ENCODE measurements at places on chromosomes 1 and 21.

GRCh38 chr1:17292299-17293160 lies 15.5 kb upstream of the PADI4 start:
- DNase-seq, result no peak

DNA sequence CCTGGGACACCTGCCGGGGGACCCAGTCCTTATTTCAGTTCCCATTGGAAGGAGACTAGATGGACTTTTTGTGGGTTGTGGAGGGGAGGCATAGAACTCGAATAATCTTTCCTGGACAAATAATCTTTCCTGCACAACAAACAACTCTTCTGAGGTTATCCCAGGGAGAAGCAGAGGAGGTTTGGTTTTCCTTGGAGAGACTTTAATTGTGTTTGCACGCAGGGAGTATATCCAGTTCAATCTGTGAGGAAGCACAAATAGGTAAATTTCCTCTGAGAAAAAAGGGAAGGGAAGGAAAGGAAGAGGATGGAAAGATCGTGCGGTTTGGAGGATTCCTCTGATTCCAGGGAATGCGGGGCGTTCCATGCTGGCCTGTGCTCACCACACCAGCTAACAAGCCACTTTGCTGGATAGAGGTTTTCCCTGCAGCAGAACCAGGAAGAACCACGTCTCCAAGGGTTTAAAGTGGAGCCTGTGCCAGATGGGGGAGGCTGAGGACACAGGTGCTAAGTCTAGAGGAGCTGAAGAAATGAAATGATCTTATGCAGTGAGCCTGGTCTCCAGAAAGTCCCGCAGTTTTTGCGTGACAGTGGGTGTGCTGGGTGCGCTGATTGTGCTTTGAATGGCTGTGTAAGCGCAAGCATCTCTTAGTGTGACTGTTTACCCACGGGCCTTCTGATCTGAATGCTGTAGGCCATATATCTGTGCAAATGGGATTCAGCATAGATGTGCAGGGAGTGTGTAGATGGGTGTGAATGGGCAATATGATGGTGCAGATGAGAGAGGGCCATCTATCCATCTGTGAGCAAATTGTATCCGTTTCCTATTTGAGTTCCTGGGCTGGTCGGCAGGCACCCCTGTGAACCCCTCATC lies 7.6 kb downstream of the PAX7 start:
- DNase-seq, result no peak

GRCh38 chr1:81670286-81670685 lies 130.4 kb upstream of the ADGRL2 start:
- peak; percentile 98 for DNase-seq

- DNase-seq, result no peak
These were observed 7.3 kb upstream of the DHCR24 start for GRCh38 chr1:54894271-54894670.

- no peak for DNase-seq
These were observed 12.1 kb upstream of the HMCN1 start for GRCh38 chr1:185722098-185722497.

DNA sequence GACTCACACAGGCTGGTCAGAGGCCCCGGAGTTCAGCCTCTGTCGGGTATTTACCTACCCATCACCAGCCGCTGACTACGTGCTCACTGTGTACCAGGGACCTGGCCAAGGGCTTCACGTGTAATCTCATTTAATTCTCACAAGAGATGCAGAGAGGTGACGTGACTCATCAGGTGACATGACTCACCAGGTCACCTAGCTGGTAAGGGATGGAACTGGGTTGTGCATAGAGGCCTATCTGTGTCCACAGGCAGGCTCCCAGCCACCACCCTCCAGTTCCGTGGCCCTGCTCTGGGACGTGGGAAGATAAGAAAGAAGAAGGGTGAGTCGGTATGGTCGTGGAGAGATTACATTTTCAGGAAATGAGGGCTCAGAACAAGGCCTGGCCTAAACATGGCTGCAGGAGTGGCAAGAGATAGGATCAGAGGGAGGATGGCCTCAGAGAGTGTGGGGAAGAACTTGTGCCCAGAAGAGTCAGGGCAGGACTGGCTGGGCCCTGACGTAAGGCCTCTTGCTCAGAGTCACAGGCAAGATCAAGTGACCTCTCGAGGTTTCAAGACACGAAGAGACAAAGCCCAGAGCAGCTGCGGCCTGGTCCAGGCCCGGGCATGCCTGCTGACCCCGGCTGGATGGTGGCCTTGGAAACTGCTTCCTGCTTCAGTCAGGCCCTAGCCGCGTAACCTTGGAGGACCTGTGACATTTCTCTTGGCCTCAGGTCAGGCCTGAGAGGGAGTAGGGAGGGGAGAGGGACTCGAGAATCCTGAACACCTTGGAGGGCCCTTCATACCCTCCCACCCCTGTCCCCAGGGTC lies 52.7 kb upstream of the WASF2 start:
- peak; percentile 17 for DNase-seq

GRCh38 chr1:116386042-116386441 lies 13.0 kb downstream of the ATP1A1 start:
- DNase-seq, result no peak

DNA sequence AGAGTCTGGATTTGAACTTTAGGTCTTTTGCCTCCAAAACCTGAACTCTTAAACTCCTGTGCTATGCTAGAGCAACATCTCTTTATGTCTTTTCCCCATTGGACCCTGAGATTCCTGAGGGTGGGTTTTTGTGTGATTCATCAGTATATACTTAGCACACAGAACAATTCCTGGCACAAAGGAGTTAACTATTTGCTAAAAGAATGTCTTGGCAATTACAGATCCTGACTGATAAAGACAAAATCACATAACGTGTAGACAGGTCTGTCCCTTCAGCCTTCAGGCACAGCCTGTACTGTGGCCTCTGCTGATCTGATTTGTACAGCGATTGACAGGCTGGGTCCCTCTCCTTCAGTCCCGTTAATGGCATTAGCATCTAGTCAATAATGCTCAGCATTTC lies 162.4 kb upstream of the BEND5 start:
- DNase-seq, result no peak

DNA sequence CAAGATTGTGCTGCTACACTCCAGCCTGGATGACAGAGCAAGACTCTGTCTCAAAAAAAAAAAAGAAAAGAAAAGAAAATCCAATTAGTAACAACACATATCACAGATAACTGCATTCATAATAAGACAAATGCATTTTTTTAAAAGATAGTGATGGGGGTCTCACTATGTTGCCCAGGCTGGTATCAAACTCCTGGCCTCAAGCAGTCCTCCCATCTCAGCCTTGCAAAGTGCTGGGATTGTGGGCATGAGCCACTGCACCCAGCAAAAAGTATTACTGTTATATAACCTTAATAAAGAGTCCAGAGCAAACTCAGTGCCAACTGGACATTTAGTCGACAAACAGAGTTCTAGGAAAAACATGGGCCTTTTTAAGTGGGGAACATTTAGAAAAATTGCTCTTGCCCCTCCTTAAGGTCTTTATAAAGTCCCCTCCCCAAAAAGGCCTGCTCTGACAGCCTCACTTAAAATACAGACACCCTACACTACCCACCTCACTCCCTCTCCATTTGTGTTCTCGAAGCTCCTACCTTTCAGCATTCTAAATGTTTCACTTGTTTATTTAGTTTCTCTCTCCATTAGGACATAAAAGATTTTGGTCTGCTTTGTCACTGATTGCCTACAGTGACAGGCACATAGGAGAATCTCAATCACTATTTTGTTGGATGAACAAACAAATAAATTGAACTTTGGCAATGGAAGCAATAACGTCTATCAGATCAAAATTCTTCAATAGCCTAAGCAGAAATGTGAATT lies 7.5 kb downstream of the ABCB10 start:
- DNase-seq, result no peak

Data from endothelial cell of umbilical vein (primary cell).